ENCODE measurements at places on chromosomes 4 and X.

GRCh38 chr4:129080129-129080528 is 13.2 kb downstream of the SCLT1 start:
- no peak for DNase-seq

DNA sequence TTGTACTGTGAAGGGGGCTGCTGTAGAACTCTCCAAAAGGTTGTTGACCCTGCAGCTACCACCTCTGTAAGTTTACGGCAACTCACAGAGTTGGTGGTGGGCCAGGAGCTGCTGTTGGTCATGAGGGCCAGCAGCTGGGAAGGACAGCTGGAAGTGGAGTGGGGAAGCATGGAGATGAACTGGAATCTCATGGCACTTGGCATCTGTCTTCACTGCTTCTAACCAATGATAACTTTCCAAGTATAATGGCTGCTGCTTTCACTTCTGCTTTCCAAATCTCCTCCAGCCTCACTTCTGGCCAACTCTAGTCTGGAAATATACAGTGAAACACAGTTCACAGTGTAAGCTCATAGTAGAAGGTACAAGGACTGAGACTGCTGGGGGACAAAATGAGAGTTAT is 126.5 kb upstream of the INTU start:
- no peak for DNase-seq

GRCh38 chrX:103774070-103774642 is 2.5 kb upstream of the PLP1 start:
- DNase-seq, result no peak

DNA sequence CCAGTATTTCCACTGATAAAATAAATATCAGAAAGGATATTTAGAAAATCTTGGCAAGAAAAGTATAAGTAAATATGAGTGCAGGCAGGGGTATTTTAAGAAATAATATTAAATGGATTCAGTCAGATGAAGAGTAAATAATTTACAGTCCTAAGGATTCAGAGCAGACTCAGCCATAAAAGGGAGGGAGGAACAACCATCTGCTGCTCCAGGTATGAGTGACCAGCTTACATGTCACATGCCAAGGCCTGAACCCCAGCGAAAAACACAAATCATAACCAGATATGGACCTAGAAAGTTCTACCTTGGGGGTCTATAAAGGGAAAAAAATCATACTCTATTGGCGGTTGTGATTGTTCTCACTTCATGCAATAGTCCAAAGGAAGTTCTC is 166.8 kb downstream of the COL4A6 start:
- DNase-seq, result no peak

- no peak for DNase-seq
Observed at GRCh38 chr4:109432696-109433095, 919 bp upstream of the SEC24B start.

DNA sequence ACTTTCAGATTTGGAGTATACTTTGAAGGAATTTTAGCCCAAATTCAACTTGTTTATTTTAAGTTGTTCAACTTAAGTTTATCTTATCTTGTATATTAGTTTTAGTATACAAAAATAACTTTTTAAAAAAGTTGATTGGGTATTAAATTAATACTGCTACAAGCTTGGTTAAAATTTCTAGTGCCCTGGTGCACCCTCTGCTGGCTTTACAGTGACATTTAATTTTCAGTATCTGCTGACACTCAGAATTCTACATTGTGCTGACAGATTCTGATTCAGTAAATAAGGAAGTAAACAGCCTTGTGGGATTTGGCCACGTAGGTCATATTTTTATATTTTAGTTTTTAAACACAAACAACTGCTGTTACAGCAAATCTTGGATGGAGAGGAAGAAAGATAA is 2.9 kb downstream of the EDA start:
- DNase-seq, result no peak

- DNase-seq, result no peak
Observed at GRCh38 chr4:110795971-110796370, 173.1 kb upstream of the PITX2 start.

GRCh38 chr4:12360391-12360790 is 931.7 kb upstream of the HS3ST1 start:
- no peak for DNase-seq

DNA sequence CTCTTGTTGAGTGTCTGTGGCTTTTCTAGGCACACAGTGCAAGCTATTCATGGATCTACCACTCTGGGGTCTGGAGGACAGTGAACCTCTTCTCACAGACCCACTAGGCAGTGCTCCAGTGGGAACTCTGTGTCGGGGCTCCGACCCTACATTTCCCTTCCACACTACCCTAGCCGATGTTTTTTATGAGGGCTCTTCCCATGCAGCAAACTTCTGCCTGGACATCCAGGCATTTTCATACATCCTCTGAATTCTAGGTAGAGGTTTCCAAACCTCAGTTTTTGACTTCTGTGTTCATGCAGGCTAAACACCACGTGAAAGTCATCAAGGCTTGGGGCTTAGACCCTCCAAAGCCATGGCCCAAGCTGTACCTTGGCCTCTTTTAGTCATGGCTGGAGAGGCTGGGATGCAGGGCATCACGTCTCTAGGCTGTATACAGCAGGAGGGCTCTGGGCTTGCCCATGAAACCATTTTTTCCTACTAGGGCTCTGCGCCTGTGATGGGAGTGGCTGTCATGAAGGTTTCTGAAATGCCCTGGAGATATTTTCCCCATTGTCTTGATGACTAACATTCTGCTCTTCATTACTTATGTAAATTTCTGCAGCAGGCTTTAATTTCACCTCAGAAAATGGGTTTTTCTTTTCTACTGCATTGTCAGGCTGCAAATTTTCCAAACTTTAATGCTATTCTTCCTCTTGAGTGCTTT is 249.8 kb upstream of the CPEB2 start:
- DNase-seq, result no peak

GRCh38 chr4:3261411-3262207 is 12.7 kb downstream of the MSANTD1 start:
- no peak for DNase-seq

DNA sequence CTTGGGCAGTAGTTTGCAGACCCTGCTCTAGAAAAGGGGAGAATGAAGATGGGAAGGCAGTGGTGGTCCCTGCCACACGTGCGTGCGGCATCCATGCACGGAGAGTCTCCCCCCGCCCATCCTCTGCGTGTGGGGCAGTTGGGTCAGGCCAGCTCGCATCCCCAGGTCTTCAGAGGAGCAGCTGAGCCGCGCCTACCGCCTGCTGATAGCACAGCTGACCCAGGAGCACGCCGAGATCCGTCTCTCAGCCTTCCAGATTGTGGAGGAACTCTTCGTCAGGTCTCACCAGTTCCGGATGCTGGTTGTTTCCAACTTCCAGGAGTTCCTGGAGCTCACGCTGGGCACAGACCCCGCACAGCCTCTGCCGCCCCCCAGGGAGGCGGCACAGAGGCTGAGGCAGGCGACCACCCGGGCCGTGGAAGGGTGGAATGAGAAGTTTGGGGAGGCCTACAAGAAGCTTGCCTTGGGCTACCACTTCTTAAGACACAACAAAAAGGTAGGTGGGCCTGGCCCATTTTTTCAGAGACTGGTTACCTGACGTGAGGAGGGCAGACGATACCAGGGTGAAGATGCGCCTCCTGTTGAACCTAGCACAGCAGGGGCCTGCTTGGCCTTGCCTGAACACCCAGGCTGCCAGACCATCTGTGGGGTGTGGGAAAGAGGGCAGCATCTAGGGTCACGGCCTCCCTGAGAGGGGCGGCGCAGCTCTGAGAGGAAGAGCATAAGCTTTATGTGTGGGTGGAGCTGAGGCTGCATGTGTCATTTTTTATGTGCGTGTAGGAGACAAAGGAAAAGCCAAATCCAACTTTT is 2.6 kb downstream of the UVSSA start:
- no peak for DNase-seq

GRCh38 chr4:28227764-28228163 is 1367.1 kb downstream of the STIM2 start:
- DNase-seq, result no peak

GRCh38 chr4:88177983-88178625 is 19.7 kb upstream of the ABCG2 start:
- DNase-seq, result no peak

Data from CD4-positive, alpha-beta T cell treated with Interleukin-1 beta for 1 hour (primary cell).